Smooth muscle cell of trachea (primary cell): ENCODE measurements at places on chromosomes 2 and 18. TPM values are rescaled to one million over a fixed set of nuclear protein-coding genes. Genes with fewer than 3 reads are reported as not detected.

The FOXI3 gene
- not detected in 2 replicates for total RNA-seq

The SH3RF3 gene
- 4.7 and 8.4 TPM in 2 replicates for total RNA-seq

The CFAP53 gene
- total RNA-seq: 0.44 and 0.83 TPM in 2 replicates

The IHH gene
- under 0.01 TPM in 1 of 2 replicates, not detected in the other for total RNA-seq

The CHAC2 gene
- total RNA-seq: 0.83 and 5.5 TPM in 2 replicates

The ANKRD53 gene
- total RNA-seq: 0.83 and 1.3 TPM in 2 replicates

The CRYGD gene
- total RNA-seq: not detected in 2 replicates

The TCF4 gene
- total RNA-seq: 35.7 and 110 TPM in 2 replicates

The SERPINB12 gene
- not detected in 2 replicates for total RNA-seq

The NCOA1 gene
- 15.4 and 16.6 TPM in 2 replicates for total RNA-seq

The EPAS1 gene
- total RNA-seq: 71.1 and 274 TPM in 2 replicates

The IL18R1 gene
- 0.44 and 0.66 TPM in 2 replicates for total RNA-seq

The MC5R gene
- not detected in 2 replicates for total RNA-seq

The SLC16A14 gene
- 2.0 and 2.6 TPM in 2 replicates for total RNA-seq

The SH2D6 gene
- total RNA-seq: 0.66 TPM in 1 of 2 replicates, not detected in the other

The UBXN2A gene
- total RNA-seq: 13.4 and 13.5 TPM in 2 replicates

The SLC4A5 gene
- under 0.01 and 0.44 TPM in 2 replicates for total RNA-seq

The NYAP2 gene
- total RNA-seq: not detected in 2 replicates

The CNDP1 gene
- not detected in 2 replicates for total RNA-seq

The SULT1C4 gene
- under 0.01 TPM in 1 of 2 replicates, not detected in the other for total RNA-seq

The VIT gene
- total RNA-seq: 1.2 and 2.3 TPM in 2 replicates

The SUCLG1 gene
- 68.1 and 83.7 TPM in 2 replicates for total RNA-seq

The ST8SIA3 gene
- total RNA-seq: not detected in 2 replicates

The PJVK gene
- 2.0 and 2.5 TPM in 2 replicates for total RNA-seq

The DPP4 gene
- 81.4 and 163 TPM in 2 replicates for total RNA-seq

The HK2 gene
- 19.1 and 46.8 TPM in 2 replicates for total RNA-seq

The LCT gene
- under 0.01 TPM in 2 replicates for total RNA-seq

The PARD3B gene
- 15.7 and 23.5 TPM in 2 replicates for total RNA-seq

The CCDC74B gene
- 4.8 and 9.3 TPM in 2 replicates for total RNA-seq

The ALPP gene
- total RNA-seq: under 0.01 TPM in 1 of 2 replicates, not detected in the other
